KBM-7 (cell line): ENCODE measurements at places on chromosomes 4 and X.

DNA sequence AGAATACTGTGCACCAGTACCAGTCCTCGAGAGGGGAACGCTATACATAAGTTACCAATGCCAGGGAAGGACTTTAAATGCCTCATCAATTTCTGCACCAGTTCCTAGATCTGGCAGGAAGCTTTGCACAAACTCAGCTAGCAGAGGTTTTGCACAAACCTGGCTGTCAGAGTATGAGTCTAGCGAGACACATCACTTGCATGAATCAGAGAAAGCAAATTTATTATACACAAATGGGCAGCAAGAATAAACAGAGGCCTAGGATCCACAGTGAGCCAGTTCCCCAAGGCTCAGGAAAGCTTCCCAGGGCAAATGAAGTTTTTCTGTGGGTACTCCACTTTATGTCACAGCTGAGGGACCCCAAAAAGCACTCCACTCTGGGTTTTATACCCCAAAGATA, 523.5 kb downstream of the CFAP47 start:
- no peak for DNase-seq

- no peak for DNase-seq
Measured at GRCh38 chr4:31768756-31769155, 1048.6 kb downstream of the PCDH7 start.

GRCh38 chr4:84455697-84456096, 43.4 kb downstream of the NKX6-1 start:
- DNase-seq, result no peak

- DNase-seq, result no peak
Measured at GRCh38 chr4:168744021-168744420, 247.2 kb downstream of the PALLD start.

- DNase-seq, result no peak
Measured at GRCh38 chr4:69860521-69861298, 765 bp upstream of the SULT1E1 start.

- DNase-seq, result no peak
Measured at GRCh38 chr4:98685225-98686042, 27.0 kb upstream of the TSPAN5 start.

DNA sequence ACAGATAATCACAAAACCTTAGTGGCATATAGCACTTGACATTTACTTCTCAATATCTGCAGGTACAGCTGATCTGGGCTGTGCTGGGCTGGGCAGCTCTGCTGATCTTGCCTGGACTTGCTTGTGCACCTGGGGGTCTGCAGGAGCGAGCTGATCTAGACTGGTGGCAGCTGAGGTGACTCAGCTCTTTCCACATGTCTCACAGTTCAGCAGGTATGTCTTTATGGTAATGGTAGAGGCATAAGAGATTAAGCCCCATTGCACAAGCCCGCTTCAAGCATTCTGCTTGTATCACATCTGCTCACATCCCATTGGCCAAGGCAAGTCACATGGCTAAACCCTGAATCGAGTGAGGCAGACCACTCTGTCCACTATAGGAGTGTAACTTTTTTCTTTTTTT, 506.7 kb downstream of the BCOR start:
- DNase-seq, result no peak

DNA sequence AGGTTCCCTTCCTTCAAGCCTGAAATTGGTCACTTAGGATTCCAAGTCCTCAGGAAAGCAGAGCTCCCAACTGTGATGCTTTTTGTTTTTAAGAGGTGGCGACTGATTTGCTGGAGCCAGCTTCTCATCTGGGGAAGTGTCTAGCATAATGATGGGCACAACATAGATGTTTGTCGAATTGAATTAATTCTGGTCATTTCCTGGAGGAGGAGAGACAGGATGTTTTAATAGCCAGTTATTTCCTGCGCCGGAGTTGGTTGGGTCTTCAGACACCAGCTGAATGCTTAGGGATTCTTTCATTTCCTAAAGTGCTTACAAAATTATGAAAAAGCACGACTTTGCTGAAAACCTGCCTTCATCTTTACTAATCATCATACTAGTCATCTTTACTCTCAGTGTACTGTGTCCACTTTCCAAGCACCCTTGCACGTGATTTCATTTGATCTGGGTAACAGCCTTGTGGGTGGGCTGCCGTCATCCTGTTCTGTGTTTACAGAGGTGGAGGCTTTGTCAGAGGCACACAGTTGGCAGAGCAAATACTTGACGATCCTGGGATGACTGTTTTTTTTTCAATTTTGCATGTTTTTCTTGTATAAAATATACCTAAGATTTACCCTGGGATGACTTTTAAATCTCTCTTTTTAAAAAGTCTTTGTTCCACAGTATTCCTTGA, 49.5 kb downstream of the RGS12 start:
- DNase-seq, result no peak

GRCh38 chrX:44585866-44586265, 43.2 kb upstream of the FUNDC1 start:
- DNase-seq, result no peak

DNA sequence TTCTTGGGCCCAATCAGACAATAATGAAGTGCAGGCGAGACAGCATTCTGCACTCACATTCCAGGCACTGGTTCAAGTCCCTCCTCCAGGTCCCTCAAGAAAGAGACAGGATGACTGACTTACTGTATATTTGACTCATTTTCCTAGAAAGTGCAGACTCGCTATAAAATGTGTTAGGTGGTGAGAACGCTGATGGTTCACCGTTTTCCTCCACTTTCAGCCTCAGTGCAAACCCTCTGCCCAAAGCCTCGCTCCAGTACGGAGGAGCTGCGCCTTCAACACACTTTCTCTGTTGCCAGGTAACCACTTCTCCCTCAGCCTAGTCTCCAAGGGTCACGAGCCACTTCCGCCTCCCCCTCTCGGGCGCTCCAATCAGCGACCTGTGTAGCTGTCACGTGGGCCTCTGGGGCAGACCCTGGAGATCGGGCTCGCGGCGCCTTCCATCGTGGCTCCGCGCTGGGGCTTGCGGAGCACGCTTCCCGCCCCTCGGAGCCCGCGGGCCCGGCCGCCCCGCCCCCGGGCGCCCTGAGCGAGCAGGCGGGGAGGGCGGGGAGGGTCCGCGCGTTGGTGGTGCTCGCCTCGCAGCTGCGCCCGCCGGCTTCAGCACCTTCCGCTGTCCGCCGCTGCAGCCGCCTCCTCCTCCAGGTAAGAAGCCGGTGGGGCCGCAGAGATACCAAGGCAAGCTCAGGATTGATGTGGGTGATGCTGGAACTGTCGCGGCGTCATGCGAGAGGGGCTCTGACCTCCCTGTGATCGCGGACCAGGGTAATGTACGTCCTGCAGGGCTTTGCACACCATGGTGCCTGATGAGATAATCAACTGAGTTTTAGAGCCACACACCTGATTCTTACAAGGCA, at the start of gene WDR17:
Gene WDR17 (plus strand): TSS at position 407 of the 857 bp plus-strand sequence. CDS start 45,740 bp downstream, outside the sequence.
- peak; percentile 96 for DNase-seq

DNA sequence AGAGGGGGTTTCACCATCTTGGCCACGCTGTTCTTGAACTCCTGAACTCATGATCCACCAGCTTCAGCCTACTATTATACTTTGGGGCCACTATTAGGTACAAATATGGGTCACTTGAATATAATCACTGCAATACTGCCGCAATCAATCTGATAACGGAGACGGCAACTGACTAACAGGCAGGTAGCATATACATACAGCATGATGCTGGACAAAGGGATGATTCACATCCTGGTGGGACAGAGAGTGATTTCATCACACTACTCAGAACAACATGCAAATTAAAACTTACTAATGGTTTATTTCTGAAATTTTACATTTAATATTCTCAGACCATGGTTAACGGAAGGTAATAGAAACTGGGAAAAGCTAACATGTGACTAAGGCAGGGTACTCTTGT, 10.9 kb downstream of the LRBA start:
- no peak for DNase-seq

DNA sequence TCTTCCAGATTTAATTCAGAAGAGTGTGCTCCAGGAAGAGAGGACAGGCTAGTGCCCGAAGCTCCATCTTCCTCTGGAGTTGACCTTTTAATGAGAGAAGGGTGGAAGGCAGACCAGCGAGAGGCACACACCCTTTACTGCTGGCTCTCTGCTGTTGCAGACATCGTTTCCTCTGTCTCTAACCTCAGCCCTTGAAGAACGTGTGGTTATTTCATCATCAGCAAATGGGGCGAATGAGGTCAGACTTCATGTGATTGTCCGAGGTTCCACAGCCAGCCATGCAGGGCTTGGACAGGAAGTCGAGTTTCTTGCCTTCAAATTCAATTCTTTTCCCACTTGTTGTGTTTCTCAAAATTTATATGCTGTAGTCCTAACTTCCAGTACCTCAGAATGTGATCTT, 155.2 kb upstream of the MSX1 start:
- DNase-seq, result no peak

DNA sequence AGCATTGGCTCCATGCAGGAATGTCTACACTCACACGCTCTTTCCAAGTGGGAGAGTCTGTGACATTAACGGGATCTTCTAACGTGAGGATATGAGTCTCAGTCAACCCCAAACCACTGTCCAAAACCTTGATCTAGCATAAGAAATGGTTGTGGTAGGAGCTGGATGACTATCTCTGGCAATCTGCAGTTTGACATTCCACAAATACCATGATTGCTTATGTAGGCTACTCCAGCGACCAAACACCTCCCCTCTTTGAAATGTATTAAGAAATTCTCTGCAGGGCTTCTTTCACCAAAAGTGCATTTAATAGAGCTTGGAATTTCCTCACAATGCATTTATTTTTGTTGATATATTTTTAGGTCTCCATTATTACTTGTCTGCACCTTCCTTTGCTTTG, 14.1 kb upstream of the STX18 start:
- DNase-seq, result no peak

- DNase-seq, result no peak
Measured at GRCh38 chr4:42341518-42342026, 55.7 kb upstream of the SHISA3 start.

DNA sequence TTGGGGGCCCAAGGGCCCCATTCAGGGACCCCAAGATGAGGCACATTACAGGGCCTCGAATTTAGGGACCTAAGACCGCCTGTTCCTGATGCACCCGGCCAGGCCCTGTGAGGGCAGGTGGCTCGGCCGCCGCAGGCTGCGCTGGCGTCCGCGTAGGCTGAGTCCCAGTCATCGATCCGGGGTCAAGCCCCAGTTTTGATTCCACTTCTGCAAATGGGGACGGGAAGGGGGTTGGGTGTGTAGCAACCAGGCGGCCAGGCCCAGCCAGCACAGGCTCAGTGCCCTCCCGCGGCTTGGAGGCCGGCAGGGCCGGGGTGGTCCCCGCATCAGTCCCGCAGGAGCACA, 327 bp downstream of the PNPLA4 start:
- DNase-seq, result no peak
